ENCODE measurements at places on chromosomes 6 and 20.

- no peak for DNase-seq
Observed at GRCh38 chr6:116667623-116668022, 943 bp downstream of the ZUP1 start.

- DNase-seq: no peak
Observed at GRCh38 chr6:69064226-69064625, 429.1 kb downstream of the ADGRB3 start.

DNA sequence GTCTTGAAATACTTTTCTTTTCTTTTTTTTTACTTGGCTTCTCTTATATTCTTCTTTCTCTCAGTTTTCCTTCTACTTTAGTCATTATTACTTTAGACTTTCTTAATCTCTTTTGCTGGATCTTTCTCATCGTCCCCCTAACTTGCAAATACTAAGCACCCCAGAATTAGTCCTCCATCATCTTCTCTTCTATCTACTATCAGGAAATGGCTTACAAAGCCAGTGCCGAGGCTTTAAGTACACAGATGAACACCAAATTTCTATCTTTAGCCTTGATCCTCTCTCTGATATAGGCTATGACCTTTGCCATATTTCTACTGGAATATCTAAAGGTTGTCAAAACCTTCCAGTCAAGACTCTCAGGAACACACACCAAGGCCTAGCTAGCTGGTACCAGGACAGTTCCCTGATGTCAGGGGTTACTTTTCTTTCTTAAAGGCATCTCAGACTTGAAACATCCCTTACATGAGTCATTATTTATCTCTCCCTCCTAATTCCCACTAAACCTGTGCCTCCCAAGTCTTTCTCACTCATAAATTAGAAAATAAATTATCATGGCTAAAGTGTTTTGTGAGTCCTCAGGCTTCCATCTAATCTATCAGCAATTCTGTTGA lies 278.6 kb upstream of the TCF21 start:
- DNase-seq: no peak

DNA sequence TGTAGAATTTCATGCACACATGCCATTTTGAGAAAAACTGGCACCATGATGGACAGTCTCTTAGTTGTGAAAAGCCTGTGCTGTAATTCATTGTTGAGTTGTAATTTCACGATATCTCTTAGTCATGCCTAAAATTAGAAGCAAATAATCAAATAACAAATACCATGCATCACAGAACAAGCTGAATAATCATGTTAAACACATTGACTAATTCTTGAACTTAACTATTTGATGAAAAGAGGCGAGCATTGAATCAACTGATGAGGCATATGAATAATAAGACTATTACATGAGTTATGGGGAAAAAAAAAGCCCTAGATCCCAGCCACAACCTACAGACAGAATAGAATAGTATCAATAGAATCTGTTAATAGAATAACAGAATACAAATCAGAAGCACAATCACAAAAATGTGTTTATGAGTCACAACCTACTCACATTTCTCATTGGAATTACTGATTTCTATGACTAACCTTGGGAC lies 14.2 kb upstream of the RNF217 start:
- no peak for DNase-seq

GRCh38 chr6:21101694-21102093 lies 491.9 kb upstream of the SOX4 start:
- no peak for DNase-seq

- no peak for DNase-seq
Observed at GRCh38 chr6:111711984-111712752, 106.5 kb upstream of the TRAF3IP2 start.

DNA sequence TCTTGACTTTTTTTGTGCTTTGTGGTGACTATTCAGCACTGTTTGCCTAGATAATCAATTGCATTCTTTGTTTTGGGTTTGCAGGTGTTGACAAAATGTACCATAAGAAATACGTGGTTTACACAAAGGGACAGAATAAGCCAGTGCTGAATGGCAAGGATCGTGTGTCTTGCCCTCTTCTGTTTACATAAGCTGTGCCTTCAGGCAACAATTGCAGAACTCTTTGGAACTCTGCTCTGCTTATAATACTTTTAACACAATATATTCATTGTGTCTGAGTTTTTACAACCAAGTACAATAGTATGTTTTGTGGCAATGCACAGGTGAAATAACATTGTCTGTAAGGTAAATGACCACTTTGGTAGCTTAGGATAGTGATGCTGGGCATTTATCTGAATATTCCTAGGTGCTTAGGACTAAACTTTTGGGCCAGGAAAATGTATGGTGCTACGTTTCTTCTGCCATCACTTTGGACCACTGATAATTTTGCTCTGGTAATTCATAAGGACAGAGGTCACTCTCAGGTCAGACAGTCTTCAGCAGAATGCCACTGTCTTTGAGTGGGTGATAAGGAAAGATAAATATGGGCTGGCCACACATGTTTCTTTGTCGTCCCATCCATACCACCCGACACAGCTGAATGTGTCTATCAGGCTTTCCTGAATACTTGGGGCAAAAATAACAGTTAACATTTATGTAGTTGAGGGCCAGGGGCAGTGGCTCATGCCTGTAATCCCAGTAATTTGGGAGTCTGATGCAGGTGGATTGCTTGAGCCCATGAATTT lies 344.6 kb upstream of the IMPG1 start:
- DNase-seq: no peak

DNA sequence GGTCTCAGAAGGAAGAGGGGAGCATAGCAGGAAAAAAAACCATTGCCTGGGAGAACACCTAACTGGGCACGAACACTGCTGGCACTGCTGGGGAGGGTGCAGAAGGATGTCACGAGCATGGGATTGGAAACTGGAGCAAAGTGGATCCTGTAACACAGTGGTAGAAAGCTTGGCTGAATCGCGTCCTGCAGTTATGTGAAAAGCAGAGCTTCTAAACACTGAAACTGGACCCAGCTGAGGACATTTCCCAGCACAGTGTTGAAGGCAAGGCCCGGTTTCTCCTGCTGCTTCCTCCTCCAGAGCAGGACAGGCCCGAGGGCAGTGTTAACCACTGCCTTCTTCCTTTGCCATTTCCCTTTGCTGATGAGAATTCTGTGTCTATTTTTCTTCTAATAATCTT lies 6.7 kb downstream of the APMAP start:
- no peak for DNase-seq

- DNase-seq: no peak
Observed at GRCh38 chr20:50904067-50904570, 27.1 kb downstream of the ADNP start.

DNA sequence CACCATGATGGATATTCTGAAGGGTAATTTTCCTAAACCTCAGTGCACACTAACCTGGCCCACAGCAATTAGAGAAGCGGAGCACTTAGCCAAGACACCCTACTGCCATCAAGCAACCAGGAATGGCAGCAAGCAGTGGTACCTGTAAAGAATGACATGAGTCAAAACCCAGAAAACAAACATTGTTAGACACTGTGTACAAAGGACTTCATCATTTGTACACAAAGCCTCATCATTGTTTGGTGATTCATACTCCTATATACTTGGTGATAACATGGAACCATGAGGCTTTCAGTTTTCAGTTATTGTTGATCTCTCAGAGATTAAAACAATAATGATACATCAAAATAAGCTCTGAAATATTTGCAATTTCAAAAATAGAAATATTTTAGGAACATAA lies 74.6 kb downstream of the MLIP start:
- DNase-seq: no peak

DNA sequence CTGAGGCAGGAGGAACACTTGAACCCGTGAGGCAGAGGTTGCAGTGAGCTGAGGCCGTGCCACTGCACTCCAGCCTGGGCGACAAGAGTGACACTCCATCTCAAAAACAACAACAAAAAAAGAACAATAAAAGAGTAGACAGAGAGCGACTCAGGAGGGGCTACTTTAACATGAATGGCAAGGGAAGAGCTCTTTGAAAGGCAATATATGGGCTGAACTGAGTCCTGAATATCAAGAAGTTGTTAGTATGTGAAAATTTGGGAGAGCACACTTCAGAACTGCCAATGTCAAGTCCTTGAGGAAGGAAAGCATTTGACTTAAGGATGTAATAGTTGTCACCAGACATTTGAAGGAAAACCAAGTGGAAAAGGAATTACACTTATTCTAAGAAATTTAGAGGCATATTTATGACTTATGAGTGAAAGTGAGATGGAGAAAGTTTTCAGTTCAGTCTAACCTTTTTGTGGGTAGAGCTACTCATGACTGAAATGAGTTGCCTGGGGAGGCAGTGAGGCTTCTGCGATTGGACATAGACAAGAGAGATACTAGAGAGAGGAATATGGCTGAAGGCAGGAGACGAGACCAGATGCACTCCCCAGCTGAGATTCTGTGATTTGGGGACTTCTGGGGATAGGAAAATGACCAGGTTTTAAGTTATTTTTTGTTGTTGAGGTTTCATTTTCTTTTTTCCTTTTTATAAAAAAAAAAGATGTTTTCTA lies 48.6 kb upstream of the SLC16A10 start:
- no peak for DNase-seq

GRCh38 chr6:20620043-20620442 lies 85.8 kb downstream of the CDKAL1 start:
- no peak for DNase-seq

- no peak for DNase-seq
Observed at GRCh38 chr20:2156666-2157624, 55.3 kb downstream of the STK35 start.

DNA sequence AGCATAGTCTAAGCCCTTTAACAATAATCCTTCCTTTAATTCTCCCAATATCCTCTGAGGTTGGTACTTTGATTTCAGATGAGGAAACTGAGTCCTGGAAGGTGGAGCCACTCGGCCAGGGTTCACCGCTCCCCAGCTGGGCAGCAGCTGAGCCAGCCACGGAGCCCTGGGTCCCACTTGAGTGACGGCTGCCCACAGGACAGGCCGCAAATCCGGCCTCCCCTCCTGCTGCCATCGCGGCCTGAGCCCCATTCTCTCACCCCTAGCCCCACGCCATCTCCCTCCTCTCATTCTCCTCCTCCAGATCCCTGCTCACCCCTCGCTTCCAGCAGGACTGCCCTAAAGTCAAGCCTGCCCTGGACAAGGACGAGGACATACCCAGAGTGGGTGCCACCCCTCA lies 41.4 kb downstream of the AGPAT4 start:
- DNase-seq: no peak

GRCh38 chr6:161744211-161745067 lies 470.6 kb upstream of the AGPAT4 start:
- no peak for DNase-seq

Data from activated CD8-positive, alpha-beta memory T cell treated with anti-CD3 and anti-CD28 coated beads for 48 hours (primary cell).